Activated T-helper 1 cell treated with anti-CD3 and anti-CD28 coated beads, Interleukin-2, amount 50 U/mL, for 16 hours (primary cell): ENCODE measurements at places on chromosomes 1 and 21.

DNA sequence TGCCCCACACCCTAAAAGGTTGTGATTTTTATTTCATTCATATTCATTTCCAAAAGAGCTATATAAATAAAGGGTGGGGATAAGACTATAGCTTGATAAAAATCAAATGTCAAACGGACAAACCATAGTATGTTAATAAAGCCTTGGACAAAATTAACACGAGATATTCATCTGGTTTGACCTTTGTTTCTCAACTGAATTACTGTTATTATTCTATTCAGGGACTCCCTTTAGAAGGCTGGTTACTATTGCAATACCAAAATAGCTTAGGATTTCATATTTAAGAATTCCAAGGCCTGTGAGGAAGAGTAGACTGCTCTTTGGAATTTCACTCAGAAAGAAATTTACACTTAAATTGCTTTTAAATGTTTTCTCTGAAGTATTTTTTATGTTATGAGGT, 10.2 kb upstream of the PALMD start:
- DNase-seq = no peak

- no peak for DNase-seq
These were observed 2.2 kb downstream of the SPATA6 start for GRCh38 chr1:48469616-48470480.

GRCh38 chr1:9402256-9402616, 109.5 kb downstream of the SPSB1 start:
- no peak for DNase-seq

- DNase-seq = no peak
These were observed 459.2 kb upstream of the RUNX1 start for GRCh38 chr21:35508139-35508888.

DNA sequence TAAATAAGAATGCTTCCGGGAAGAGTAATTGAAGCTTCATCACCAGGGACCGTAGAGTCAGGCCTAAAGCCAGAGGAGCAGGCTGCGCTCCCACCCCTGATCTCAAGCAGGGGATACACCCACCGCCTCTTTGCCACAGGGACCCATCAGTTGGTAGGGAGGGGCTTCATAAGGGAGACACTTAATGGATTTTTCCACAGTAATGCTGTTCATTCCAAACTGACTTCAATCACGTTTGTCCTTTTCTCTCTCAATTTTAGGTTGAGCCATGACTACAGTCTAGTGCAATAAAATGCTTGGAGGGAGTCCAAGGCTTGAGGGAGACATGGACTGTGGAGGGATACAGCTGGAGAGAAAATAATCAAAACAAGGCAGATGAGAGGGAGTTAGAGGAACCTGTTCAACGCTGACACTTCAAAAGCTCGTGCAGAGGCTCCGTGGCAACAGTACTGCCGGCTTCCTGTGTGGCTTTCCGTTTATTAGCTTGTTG, 111.5 kb downstream of the SEC16B start:
- DNase-seq = no peak

- no peak for DNase-seq
These were observed 201.8 kb upstream of the ZC3H12A start for GRCh38 chr1:37272626-37273025.

- DNase-seq = no peak
These were observed 784.0 kb downstream of the MRPL39 start for GRCh38 chr21:24823247-24823646.

DNA sequence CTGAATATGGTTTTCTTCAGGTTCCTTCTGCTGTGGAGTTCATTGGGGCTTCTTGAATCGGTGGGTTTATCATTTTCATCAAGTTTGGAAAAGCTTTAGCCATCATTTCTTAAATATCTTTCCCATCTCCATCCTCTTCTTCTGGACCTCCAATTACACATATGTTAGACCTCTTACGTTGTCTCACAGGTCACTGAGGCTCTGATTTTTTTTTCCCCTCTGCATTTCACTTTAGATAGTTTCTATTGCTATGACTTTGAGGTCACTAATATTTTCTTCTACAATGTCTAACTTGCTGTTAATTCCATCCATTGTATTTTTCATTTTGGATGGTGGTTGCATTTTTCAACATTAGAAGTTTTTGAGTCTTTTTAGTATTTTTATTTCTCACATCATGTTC, 47.3 kb upstream of the CASZ1 start:
- DNase-seq = no peak

- no peak for DNase-seq
These were observed 185.2 kb downstream of the FAF1 start for GRCh38 chr1:50774759-50775351.

- no peak for DNase-seq
These were observed 148.6 kb upstream of the HP1BP3 start for GRCh38 chr1:20935717-20936116.

- DNase-seq = no peak
These were observed 32.2 kb downstream of the CACHD1 start for GRCh38 chr1:64502083-64502482.

DNA sequence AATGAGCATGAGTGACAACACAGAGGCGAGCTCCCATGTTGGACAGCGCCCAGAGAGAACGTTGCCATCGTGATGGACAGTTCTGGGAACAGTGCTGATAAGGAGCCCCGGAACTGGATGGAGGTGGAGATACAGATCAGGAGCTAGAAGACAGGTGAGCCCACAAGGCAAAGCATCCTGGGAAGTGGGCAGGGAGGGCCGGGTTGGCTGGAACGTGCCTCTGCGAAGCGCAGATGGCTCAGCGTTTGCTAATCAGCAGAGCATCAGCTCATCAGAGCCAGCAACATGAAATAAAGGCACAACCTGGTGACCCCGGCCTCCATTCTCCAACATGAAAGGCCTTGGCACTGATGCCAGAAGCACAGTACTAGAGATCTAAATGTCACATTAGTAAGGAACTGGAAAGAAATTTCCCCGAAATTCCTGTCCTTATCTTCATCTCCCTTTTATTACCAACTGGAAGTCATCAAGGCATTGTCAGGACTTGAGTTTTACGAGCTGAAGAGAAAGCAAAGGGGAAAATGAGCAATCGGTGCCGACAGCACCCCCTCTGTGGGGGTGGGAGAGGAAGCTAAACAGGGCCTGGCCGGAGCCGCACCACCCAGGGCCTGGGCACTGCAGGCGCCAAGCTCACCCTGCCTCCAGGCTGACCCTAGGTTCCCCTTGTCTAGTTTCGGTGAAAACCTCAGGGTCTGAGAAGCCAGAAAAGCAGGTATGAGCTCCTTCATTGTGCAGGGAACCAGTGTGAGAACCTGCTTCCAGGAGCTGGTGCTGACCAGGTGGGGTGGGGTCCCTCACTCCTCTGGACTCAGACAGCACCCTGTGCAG, 19.9 kb downstream of the ABCA4 start:
- no peak for DNase-seq

GRCh38 chr1:42056460-42056859, 96.8 kb upstream of the GUCA2B start:
- DNase-seq = no peak

DNA sequence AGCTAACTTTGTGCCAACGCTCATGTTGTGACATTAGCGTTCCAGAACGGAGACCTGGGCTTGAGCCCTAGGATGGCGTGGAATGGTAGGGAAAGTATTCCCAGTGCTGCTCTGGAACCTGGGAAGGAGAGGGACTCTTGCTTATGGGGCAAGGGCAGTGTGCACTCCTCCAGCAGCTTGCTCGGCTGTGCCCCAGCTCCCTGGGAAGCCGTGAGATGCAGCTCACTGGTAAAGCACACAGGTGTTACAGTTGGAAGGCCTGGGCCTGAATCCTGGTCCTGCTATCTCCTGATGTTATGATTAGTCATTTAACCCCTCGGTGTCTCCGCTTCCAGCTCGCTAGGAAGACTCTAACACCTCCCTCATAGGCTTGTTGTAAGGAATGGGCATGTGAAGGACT, 42.4 kb upstream of the EPHA8 start:
- DNase-seq = no peak

DNA sequence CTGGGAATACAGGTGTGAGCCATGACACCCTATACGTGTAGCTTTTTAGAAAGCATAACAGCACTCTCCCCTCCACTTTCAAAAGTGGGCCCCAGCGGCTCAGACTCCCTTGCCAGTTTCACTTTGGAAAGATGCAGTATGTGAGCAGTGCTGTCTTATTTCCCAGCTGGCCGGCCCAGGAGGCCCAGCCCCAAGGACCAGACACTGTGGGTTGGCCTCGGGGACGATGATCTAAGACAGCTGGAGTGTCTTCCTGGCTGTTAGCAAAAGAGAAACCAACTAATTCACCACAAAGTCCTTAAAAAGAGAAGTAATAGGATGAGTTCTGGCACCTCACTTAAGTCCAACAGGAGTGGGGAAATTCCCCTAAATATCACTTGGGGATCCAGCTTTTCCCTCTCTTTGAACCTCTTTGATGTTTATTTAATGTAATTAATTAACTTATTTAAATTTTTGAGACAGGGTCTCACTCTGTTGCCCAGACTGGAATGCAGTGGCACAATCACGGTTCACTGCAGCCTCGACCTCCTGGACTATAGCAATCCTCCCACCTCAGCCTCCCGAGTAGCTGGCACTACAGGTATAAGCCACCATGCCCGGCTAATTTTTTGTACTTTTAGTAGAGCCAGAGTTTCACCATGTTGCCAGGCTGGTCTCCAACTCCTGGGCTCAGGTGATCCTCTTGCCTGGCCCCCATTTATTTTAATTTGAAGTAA, 17.6 kb upstream of the CLIC4 start:
- no peak for DNase-seq

DNA sequence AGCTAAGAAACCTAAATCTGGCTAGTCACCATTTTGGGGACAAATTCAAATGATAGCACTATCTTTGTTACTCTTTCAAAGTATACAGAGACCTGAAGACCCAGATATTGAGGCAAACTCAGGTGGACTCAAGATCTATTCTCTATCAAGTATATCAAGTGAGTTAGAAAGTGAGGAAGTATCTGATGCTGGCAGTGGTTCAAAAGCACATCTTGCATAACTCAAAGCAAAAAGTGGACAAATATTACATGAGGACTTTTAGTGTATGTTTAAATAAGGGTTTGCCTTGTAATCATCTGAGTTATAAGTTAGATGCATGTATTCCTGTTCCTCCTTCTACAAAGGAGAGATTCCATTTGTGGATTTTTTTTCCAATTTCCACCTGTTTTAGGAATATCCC, 338.4 kb downstream of the DISC1 start:
- no peak for DNase-seq

DNA sequence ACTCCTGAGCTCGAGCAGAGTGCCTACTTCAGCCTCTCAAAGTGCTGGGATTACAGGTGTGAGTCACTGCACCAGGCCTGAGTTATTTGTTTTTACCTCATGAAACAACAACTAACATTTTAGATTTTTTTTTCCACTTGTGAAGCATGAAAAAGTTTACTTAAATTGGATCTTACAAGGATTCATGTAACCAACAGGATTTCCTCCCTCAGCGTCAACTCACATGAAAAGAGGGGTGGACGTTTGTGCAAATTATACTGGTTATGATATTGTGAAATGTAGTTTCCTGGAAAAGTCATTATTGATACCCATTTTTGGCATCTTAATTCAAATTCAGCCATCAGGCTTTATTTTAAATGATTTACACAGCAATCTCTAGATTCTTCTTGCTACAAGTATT, 6.5 kb downstream of the CNST start:
- no peak for DNase-seq

- DNase-seq = no peak
These were observed 595.3 kb downstream of the PTPRU start for GRCh38 chr1:29831500-29832117.

DNA sequence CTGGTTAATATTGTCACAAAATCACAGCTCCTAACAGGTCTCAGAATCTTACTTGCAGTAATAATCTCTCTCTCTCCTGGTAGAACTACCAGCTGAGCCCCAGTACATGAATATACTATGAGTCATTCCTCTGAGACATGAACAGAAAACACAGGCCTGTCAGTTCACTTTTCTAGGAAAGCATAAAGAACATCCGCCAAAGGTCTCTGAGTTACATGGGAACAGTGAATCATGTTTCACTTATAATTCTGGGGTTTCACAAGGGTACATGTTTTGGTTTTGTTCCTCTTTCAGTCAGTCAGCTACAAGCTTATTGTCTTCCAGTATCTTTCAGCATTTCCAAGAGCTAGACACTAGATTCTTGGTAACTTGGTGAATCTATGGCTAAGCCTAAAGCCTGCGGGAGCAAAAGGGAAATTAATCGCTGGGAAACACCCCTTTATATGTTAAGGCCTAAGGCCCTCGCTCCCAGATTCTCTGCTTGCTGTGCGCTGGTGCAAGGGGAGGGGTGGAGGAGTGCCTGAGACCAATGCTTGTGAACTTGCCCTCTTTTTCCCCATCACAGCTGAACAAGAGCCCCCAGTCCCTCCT, 31.7 kb downstream of the IFNGR2 start:
- no peak for DNase-seq

- DNase-seq = no peak
These were observed 304.0 kb downstream of the HHIPL2 start for GRCh38 chr1:222243902-222244301.

DNA sequence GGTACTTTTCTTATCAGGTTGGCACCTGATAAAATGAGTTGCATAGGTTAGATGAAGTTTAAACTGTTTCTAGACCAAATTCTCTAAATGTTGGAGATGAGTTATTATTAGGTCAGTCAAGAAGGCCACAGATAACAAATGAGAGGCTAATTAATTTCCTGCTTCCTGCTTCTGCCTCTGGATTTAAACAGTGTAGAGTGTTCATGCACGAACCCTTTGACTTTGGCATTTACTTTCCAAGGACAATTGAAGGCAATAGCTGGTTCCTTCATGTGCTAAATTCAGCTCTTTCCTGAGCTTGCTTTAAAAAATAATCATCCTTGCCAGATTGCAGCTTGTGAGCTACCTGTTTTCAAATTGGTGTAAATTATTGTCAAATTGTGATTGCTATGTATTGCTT, 80.6 kb downstream of the RASAL2 start:
- no peak for DNase-seq

DNA sequence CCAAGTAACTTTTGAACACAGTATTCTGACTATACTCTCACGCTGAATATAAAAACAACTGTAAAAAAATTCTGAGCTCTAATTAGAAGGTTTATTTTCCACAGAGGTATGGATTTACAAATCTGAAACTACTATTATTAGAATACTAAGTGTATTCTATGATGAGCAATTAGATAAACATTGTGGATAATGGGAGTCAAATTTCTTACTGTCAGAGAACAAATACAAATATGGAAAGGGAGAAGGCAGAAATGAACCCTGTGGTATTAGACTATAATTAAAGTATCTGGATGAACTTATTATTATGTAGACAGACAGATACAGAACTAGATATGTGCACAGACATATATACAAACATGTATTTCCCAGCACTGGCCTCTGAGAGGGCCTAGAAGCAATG, 22.6 kb downstream of the ALDH9A1 start:
- DNase-seq = no peak

GRCh38 chr1:233598891-233599541, 14.9 kb upstream of the KCNK1 start:
- DNase-seq = no peak

- no peak for DNase-seq
These were observed 58.9 kb upstream of the LRRC8D start for GRCh38 chr1:89761901-89762300.

- DNase-seq = no peak
These were observed 28.1 kb downstream of the MDM4 start for GRCh38 chr1:204544321-204544720.
